Placental epithelial cell (primary cell): ENCODE measurements at places on chromosomes 16 and 17. TPM values are rescaled to one million over a fixed set of nuclear protein-coding genes. Genes with fewer than 3 reads are reported as not detected.

Gene CDYL2
- total RNA-seq, result 0.22 and 0.39 TPM in 2 replicates

Gene WFIKKN1
- total RNA-seq, result under 0.01 and 0.33 TPM in 2 replicates

Gene PGAP3
- total RNA-seq, result 16.2 and 34.5 TPM in 2 replicates

Gene CEMP1
- 0.33 and 0.79 TPM in 2 replicates for total RNA-seq

Gene SGCA
- total RNA-seq, result 0.11 and 1.6 TPM in 2 replicates

Gene CX3CL1
- under 0.01 TPM in 1 of 2 replicates, not detected in the other for total RNA-seq

Gene KIF2B
- not detected in 2 replicates for total RNA-seq

Gene KRT39
- total RNA-seq, result not detected in 2 replicates

Gene UBE2I
- 46.3 and 51.9 TPM in 2 replicates for total RNA-seq

Gene SCNN1B
- not detected in 2 replicates for total RNA-seq

Gene SLC6A2
- total RNA-seq, result under 0.01 TPM in 1 of 2 replicates, not detected in the other

Gene CSH1
- not detected in 2 replicates for total RNA-seq

Gene KRT36
- total RNA-seq, result not detected in 2 replicates

Gene ATXN2L
- total RNA-seq, result 54.6 and 59.0 TPM in 2 replicates

Gene KRT14
- 128 and 2,930 TPM in 2 replicates for total RNA-seq

Gene RHBDF2
- 11.0 and 15.8 TPM in 2 replicates for total RNA-seq

Gene TRPV2
- 0.79 and 0.87 TPM in 2 replicates for total RNA-seq

Gene SLC5A2
- total RNA-seq, result 0.54 and 0.79 TPM in 2 replicates

Gene ITGAL
- not detected in 2 replicates for total RNA-seq

Gene NPB
- total RNA-seq, result 0.33 and 0.39 TPM in 2 replicates

Gene CBX1
- total RNA-seq, result 37.7 and 50.0 TPM in 2 replicates

Gene PIRT
- not detected in 2 replicates for total RNA-seq

Gene IRX3
- 0.39 TPM in 1 of 2 replicates, not detected in the other for total RNA-seq

Gene ZP2
- total RNA-seq, result not detected in 2 replicates

Gene NKD1
- total RNA-seq, result 0.11 and 0.39 TPM in 2 replicates

Gene TPSD1
- not detected in 2 replicates for total RNA-seq

Gene GRAPL
- 0.79 TPM in 1 of 2 replicates, not detected in the other for total RNA-seq
